B cell (primary cell): ENCODE measurements at places on chromosomes 6 and 20.

DNA sequence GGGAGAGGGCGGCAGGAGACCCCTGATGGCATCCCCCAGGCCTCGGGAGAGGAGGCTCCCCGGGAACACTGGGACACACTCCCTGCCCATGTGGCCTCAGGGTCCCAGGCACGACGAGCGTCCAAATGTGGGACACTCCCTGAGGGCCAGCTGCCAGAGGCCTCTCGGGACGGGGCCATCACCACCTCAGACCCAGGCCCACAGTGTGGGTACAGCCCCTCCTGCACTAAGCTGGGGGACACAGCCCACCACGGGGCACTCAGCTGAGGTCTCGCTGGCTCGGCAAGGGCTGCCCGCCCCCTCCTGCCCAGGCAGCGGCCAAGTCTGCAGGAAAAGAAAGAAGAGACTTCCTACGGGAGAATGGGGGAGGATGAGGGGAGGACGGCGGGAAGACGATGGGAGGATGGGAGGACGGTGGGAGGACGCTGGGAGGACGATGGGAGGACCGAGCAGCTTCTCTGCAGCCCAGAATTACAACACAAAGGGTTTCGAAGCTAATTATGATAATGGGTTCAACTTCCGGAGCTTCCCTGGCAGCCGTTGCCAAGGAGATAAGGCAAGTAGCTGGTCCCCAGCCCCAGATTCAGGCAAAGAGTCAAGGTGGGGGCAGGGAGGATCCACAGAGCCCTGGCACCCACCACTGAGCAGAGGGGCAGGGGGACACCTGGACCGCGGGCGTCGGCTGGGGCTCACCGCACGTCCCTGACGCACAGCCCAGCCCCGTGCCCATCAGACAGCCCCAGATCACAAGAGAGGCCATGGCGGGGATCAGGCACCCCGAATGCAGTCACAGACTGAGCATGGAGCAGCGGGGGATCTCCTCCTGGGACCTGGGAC, 17.5 kb downstream of the KCNQ2 start:
- no peak for DNase-seq

DNA sequence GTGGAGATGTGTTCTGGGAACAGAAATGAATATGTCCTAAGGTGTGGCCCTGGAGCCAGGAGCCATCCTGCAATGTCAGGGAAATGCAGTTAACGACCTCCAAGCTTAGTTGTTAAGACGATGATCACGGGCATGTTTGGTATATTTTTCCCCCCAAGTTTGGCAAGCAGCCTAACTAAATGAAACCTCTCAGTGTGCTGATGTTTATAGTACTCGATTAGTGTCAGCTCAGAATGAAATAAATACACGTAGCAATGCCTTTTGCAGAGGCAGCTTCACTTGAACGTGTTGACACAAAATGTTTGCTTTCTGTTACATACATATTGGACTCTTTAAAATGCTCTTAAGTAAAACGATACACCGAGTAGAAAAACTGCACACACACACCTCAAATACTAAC, 76.2 kb upstream of the OLIG3 start:
- DNase-seq: no peak

- no peak for DNase-seq
Measured at GRCh38 chr6:112122756-112123155, 35.4 kb downstream of the FAM229B start.

GRCh38 chr20:57686931-57687652, 22.7 kb downstream of the PMEPA1 start:
- peak; percentile 51 for DNase-seq

GRCh38 chr20:23118144-23118543, 32.0 kb upstream of the CD93 start:
- no peak for DNase-seq

GRCh38 chr6:33589731-33590530, 9.9 kb upstream of the BAK1 start:
- peak; percentile 79 for DNase-seq

DNA sequence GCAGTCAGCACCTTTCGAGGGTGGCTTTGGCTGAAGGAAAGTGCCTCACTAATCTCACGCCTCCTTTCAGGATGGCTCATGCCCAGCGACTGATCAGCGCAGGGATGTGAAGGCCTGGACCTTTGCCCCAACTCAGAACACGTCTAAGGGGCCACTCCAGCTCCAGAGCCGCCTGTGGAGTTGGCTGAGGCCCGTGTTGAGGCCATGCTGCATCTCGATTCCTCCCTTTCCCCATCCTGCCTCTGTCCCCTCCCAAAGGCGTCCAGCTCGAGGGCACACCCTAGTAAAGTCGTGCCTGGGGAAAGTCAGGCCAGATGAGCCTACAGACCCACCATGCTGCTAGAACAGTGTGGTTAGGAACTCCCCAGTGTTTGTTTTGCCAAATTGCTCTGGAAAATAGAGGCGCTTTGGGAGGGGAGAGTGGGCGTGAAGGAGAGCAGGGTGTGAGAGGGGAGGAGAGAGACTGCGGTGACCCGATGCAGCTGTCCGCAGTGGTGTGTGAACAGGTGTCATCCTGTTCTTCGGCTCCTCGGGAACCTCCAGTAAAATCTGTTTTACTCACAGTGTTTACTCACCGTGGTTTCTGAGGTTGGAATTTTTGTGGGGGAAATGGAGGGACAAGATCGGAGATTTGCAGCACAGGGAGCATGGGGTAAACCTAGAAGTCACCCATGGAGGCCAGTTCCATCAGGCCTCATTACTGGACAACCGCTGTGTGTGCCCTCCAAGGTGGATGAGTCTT, 85.0 kb upstream of the PMEPA1 start:
- no peak for DNase-seq

DNA sequence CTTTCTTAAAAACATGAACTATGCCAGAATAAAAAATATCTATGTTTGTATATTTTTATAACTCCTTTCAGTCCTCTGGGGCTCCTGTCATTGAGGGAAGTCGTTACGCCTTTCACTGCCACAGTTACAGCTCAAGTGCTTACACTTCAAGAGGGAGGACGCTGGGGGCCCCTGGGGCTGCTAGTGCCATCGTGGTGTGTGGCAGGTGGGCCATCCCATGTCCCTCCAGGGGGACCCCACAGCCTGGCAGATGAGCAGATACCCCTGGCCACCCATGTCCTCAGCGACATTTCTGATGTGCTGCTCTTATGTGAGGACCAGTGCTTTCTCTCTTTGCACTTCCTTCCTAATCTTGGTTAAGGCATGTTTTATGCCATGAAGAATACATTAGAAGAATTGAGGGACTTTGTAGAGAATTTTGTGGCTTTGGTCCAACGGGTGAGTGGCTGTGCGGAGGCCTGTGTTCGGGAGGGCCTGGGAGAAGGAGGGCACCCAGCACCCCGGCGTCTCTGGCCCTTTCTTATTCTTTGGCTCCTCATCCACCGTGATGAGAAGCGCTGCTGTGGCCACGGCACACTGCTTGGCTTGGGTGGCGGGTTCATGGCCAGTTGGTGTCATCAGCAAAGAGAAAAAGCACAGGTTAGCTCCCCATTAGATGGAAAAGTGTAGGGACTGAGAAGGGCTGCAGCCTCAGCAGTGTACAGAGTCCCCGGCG, 38.3 kb upstream of the SYNJ2 start:
- no peak for DNase-seq

- DNase-seq: peak; percentile 11
Measured at GRCh38 chr6:80214436-80215022, 108.1 kb downstream of the BCKDHB start.

GRCh38 chr20:40635971-40636370, 53.1 kb downstream of the MAFB start:
- DNase-seq: no peak

DNA sequence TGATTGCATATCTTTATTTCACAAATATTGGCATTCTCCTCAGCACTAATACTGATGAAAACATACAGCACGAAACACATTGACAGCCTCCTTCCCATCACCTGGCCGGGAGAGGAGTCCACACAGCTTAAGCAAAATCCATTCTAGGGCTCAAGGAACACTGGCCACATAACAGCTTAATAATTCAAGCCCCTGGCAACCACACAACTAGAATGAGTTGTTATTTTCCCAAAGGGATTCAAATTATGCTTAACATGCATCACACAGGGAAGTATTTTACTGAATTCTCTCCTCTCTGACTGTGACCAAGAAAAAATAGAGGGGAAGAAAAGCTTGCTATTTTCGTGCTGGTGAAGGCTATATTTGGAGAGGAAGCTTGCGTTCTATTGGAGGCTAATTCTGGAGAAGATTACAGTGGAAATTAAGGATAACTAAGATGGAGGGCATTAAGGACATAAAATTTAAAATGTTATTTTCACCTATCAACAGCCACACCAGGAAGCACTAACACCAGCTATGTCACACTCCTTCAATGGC, 198.5 kb downstream of the ADGRG6 start:
- no peak for DNase-seq

- DNase-seq: no peak
Measured at GRCh38 chr6:39470506-39470905, 148.0 kb upstream of the KCNK16 start.

DNA sequence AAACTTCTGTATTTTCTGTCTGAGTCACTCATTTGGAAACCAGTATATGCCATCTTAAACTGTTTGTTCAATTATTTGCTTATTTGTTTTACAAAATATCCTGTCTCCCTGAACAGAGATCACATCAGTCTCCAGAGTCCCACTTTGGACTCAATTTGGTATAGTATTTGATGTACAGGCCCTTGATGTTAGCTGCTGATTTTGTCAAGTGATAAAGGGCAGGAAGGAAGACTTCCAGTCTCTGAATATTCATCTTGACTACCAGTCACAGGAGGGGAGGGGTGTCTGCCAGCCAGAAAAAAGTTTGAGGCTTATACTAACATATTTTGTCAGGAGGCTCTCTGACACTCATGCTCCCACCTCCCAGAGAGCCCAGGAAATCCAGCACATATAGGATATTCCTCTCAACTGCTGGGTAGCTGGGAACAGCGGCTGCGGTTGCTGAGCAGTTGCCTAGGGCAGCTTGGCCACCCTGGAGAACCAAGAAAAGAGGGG, 376.8 kb upstream of the RUNX2 start:
- DNase-seq: no peak

DNA sequence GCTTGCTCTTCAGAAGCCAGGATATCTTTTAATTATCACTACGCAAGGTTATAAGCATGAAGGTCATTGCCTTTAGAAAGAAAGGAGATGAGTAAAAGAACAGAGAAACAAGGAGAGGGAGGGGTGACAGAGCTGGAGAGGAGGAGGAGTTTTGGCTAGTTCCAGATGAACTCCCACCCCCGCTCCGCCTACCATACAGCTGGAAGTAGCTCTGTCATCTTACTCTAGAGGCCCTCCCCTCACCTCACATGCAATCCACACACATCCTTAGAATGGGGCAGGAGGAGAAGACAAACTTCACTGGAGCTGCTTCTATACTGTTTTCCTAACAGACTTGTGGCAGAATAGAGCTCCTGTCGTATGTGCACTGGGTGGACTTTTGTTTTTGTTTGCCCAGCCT, 144.7 kb downstream of the SCML4 start:
- DNase-seq: no peak

GRCh38 chr6:166620478-166621113, 6.5 kb downstream of the RPS6KA2 start:
- DNase-seq: no peak

DNA sequence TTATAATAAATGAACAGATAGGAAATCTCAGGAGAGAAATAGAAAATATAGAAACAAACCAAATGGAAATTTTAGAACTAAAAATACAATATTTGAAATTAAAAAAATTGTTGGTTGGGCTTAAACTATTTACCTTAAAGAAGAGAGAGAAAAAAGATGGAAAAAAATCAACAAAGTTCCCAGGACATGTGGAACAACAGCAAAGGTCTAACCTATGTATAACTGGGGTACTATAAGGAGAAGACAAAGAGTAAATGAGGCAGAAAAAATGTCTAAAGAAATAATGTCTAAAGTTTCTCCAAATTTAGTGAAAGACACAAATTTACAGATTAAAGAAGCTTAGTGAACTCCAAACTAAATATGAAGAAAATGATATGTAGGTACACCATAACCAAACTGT, 41.1 kb upstream of the ZBTB24 start:
- DNase-seq: no peak

DNA sequence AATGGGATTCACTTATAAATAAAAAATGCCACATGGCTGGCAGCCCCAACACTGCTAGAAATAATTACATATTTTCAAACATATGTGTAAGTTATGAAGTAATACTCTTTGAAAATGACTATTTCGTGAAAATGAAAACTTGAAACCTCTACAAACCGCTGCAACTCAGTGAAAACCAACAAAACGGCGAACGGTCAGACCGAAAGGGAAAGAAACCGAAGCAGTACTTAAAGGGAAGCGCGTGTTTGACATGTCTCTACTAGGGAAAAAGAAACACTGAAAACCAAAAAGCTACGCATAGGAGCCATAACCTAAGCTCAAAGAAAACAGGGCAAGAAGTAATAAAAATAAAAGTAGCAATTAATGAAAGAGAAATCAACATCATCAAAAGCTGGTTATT, 121.0 kb upstream of the GGTLC1 start:
- DNase-seq: no peak

DNA sequence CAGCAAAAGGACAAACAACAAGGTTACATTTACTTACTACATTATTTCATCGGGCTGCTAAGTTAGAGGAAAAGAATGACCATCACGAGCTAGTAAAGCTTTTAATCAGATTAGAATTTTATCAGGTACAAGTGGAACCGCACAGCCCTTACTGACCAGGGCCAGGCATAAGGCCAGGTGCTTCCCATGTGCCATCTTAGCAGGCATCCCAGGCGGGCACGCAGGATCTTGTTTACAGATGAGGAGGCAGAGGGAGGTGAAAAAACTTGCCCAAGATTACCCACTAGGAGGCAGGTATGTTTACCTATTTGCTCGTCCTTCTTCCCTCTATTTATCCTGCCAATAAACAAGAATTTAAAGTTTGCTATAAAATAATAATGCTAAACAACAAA, 10.7 kb downstream of the EZR start:
- no peak for DNase-seq

- DNase-seq: no peak
Measured at GRCh38 chr6:16097382-16098171, 31.3 kb upstream of the MYLIP start.
